NCI-H1092 treated with DMSO at 0.1 percent for 48 hours (cell line): ENCODE measurements at places on chromosomes 7 and 10.

GRCh38 chr7:6705959-6706665, 635 bp downstream of the ZNF12 start:
- no peak for DNase-seq

DNA sequence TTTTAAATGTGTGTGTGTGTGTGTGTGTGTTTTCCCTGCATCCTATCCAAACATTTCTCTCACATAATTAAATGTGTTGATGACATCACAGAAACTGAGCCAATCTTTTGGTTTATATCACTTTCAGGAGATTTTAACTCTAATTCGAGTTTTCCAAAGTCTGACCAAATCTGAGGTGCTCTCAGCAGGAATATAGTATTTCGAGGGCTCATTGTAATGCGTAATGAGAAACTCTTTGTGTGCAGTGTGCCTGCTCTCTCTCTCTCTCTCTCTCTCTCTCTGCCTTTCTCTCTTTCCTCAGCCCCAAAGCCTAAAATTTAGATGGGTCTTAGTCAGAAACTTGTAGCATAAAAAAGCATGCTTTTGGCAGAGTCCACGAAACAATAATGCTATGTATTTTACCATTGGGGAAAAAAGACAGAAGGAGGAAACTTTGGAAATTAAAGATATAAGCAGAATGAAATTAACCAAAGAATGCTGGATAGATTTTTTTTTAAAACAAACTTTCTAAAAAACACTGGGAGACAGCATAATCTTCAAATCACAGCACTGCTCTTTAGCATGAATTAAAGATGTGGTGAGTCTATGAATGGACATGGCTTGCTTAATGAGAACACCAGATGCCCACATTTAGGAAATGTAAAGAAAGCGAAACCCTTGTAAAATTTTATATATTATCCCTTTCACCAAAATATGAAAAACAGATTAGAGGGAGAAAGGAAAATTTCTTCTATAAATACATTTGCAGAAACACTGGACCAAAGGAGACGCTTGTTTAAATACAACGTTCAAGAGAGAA, 206.8 kb upstream of the HABP2 start:
- no peak for DNase-seq

GRCh38 chr10:62858364-62858763, 42.2 kb upstream of the EGR2 start:
- no peak for DNase-seq

GRCh38 chr7:87712571-87712970, 84.4 kb downstream of the RUNDC3B start:
- no peak for DNase-seq

- no peak for DNase-seq
Measured at GRCh38 chr7:30286749-30287148, 2.4 kb downstream of the ZNRF2 start.

- no peak for DNase-seq
Measured at GRCh38 chr7:151119902-151120301, 33.6 kb downstream of the AGAP3 start.
